Brain pericyte (primary cell): ENCODE measurements at places on chromosomes 6 and 20.

DNA sequence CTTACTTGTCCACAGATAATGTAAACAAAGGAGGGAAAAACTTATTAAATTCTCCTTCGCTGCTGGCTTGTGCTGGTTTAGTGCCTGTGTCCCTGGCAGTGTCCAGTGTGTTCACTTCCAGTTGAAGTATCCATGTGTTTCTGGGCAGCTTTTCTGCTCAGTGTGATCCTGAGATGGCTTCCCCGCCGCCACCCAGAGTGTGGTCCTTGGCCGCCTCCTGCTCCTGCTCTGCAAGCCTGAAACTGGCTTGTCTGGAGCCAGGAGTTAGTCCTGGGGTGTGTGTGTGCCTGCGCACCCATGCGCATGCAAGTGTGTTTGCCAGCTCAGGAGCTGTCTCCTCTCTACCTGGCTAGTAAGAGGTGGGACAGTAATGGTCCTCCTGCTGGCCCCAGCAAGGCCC, 7.2 kb downstream of the BTBD3 start:
- no peak for DNase-seq

GRCh38 chr6:108710030-108710429, 138.2 kb upstream of the ARMC2 start:
- no peak for DNase-seq

DNA sequence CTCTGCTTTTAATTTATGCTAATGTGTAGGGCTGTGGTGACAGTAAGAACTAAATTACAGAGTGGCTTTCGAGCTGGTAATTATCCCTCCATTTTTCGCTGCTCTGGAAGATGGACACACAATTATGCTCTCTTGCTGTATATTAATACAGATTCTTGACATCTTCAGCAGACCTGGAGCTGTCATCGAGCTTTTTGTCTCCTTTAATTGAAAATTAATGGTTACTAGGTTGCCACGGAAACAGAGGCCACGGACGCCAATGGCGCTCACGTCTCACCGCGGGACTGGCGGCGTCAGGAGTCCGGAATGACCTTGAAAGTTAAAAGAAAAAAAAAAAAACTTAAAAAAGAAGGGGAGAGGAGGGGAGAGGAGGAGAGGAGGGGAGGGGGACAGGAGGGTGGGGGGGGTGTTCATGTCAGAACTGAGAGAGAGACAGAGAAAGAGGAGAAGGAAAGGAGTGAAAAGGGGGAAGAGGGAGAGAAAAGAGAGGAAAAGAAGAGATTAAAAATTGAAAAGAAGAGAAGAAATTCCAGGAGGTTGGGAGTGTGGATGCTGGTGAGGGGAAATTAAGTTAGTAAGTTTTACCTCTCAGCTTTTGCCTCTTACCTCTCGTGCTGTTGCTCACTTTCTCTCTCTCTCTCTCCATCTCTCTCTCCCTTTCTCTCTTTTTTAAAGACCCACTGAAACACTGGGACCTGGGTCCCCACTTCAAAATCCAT, 22.1 kb upstream of the FOXP4 start:
- DNase-seq = no peak

GRCh38 chr6:41747256-41748101, at the start of gene PGC:
PGC (minus strand) TSS chr6:41747397; CDS start chr6:41747334, 63 bp downstream.
- DNase-seq = no peak

DNA sequence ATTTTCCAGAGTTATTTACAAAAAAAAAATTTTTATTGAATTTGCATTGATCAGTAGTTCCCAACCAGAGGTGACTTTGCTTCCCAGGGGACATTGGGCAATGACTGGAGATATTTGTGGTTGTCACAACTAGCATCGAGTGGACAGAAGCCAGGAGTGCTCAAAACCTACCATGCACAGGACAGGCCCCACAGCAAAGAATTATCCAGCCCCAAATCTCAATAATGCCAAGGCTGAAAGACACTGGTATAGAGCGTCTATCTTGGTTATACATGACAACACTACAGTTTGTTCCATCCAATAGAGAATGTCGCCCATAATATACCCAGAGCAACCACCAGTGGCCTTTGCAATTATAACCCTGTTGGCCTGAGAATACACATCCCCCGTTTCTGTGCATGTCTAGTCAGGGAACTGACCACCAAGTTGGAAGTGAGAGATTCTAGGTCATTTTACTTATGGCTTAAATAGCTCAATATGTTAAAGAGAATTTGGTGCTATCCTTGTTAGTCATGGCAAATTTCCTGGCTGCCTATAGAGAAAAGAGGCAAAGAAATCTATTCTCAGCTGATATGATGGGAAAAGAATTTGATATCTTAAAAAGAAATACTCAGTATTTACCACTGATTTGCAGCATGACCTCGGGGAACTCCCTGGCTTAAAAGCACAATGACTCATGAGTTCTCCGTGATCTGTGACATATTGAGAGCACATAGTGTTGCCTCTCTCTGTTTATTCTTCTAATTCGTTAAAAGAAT, 76.0 kb upstream of the ADTRP start:
- DNase-seq = no peak

DNA sequence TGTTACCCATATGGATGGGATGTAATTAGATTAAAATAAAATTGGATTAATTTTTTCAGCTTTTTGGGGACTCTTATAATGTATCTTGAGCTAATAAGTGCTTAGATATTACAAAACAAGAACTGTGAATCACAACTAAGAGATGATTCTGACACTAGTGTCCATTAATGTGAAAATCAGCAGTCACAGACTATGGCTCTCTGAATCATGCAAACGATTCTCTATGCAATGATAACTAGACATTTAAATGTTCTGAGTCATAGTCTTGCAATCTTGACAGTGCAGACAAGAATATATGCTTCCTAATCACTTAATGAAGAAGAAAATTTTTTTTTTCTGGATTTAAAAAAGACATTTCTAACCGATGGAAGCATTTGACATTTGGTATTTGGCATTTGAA, 82.2 kb upstream of the OPRM1 start:
- DNase-seq = no peak

GRCh38 chr6:24149296-24149695, 23.3 kb downstream of the NRSN1 start:
- no peak for DNase-seq

DNA sequence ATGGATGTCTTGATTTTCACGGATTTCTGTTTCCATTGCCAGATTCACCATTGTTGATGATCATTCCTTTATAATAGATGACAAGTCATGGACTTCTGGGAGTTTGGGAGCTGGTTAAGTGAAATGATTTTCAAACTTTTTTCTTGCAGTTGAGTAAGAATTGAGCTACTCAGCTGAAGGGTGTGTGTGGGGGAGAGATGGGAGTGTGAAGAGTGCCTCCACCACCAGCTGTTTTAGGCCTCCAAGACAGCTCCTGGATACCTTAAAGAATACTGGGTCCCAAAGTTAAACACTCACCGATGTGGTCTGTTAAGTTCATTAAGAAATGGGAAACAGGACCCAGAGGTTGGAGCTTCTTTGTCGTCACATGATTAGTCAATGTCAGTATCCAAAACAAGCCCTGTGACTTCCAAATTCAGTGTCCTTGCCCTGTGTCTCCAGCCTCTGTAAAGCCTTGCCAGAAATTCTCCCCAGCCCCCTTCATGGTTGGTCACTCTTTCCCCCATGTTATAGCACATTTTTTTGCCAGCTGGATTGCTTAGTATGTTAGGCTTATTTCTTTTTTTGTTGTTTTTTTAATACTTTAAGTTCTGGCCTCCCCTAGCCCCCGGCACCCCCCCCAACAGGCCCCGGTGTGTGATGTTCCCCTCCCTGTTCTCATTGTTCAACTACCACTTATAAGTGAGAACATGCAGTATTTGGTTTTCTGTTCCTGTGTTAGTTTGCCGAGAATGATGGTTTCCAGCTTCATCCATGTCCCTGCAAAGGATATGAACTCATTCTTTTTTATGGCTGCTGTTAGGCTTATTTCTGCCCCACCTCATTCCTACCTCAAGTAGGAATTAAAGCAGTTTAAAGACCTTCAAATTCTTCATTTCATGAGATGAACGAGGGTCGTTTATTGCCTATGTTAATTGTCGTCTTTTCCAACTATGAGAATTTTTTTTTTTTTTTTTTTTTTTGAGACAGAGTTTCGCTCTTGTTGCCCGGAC, 26.9 kb downstream of the BICRAL start:
- no peak for DNase-seq

GRCh38 chr6:18742406-18742805, 355.3 kb downstream of the RNF144B start:
- DNase-seq = no peak

- DNase-seq = no peak
Observed at GRCh38 chr20:43440531-43440930, 17.2 kb upstream of the SRSF6 start.

- DNase-seq = no peak
Observed at GRCh38 chr20:46209930-46210671, 92.0 kb downstream of the CD40 start.

DNA sequence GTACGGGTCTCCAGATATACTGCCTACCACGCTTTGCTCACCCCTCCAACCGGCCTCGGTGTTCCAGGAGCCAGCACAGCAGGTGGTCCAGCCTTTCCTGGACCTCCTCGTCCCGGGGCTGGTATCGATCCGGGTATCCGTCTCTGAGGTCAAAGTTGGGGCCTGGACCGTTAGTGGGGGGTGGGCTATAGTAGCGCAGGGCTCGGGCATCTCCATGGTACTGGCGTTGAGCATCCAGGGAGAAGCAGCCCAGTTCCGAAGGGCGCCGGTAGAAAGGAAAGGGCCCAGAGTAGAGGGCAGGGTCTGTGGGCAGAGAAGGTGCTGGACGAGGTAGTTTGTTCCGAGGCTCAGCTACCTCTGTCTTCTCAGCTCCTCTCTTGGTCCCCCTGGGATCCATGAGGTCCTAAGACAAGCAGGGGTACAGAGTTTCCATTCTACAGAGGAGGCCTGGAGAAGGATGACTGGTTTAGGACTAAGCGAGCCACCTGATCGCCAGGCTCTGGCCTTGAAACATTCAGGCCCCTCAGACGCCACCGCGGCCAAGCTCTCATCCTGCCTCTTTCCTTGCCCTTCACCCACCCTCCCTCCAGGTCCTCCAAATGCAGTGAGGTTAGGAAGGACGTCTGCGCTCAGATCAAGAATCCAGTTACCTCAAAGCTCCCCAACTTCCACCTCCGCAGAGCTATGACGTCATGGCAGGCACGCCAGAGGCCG, 502 bp downstream of the DXO start:
- DNase-seq = no peak

DNA sequence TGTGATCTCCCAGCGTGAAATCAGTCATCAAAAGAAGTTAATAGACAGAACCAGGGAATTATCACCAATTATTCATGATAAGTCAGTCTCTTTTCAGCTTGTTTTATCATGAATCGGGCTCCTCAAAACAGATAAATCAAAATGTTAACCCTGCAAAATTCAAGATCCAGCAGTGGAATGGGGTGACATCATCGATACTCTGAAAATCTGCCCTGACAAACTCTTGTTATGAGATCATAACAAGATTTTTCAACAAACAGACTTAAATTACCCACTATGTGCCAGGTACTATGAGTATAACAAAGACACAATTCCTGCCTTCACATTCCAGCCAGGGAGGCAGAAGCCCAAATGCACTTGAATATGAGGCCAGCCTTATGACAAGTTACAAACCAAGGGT, 64.4 kb downstream of the PTPRK start:
- no peak for DNase-seq

DNA sequence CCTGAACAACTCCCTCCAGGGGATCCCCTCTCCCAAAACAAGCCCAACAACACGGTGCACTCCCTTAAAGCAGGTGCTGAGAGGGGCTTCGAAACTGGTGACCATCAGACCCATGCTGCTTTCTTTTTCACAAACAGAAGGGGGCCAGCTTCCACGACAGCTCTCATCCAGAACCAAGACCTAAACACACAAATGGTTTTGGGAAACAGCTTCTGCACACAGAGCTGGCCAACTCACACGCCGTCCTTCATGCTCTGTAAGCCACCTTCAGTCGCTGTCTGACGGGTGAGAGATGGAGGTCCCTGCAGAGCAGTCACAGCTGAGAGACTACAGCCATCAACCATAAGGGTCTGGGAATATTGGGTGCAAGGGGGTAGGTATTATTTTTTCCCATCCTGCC, 76.3 kb downstream of the ZMYND8 start:
- DNase-seq = no peak

DNA sequence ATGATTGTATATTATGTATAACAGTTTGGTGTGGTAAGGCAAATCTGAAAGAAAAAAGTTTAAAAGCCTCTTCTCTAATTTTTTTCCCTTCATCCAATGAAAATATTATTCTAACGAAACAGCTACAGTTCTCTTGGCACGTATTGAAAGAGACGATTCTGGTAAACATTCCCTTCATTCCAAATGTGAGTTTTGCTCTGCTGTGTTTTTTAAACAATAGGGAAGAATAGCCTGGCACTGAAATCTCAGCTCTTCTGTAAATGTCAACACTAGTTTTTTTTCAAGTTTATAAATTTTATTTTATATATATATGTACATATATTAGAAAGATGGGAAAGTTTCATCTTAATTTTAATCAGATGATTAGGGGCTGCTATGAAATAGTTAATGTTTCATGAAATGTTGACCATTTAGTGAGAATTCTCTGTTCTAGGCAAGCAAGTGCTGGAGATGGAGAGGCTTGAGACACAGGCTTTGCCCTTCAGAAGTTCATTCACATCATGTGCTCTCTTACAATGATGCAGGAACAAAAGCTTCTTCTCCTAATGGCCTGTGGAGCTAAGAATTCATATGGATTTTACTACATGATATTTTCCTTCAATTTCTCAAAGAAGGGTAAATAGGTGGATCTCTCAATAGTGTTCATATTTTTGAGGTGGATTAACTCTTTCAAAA, 4.1 kb downstream of the PAQR8 start:
- DNase-seq = no peak

- no peak for DNase-seq
Observed at GRCh38 chr6:4813055-4813454, 36.9 kb downstream of the CDYL start.

DNA sequence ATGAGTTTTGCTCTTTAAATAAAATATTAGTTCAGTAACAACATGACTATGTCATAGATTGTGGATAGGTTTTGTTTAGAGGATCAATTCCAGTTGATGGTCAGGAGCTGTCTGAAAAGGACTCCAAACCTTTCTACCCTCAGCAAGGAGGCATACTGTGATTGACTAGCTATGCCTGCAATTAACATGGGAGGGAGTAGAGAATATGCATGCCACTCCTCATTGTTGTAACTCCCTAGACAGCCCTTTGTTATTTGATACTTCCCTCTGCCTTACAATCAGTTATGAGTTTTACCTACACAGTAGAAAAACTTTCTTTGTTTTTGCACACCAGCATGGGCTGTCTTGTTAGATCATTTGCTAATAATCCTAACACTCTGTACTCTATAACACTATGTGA, 1418.5 kb downstream of the KHDRBS2 start:
- DNase-seq = no peak

- DNase-seq = no peak
Observed at GRCh38 chr6:52564856-52565255, 12.0 kb downstream of the TRAM2 start.

- DNase-seq = no peak
Observed at GRCh38 chr20:37622728-37623127, 71.1 kb upstream of the CTNNBL1 start.

- no peak for DNase-seq
Observed at GRCh38 chr20:43843965-43844660, 70.5 kb upstream of the TOX2 start.

GRCh38 chr20:36998652-36999051, 47.1 kb upstream of the SAMHD1 start:
- no peak for DNase-seq
